ENCODE measurements at places on chromosomes 2 and 18.

- no peak for DNase-seq
These were observed 1029.9 kb upstream of the PIK3C3 start for GRCh38 chr18:40925071-40925541.

GRCh38 chr2:18066894-18067293 lies 188.4 kb downstream of the KCNS3 start:
- DNase-seq, result no peak

GRCh38 chr2:46118656-46119371 lies 178.4 kb upstream of the EPAS1 start:
- no peak for DNase-seq

GRCh38 chr2:19748711-19749506 lies 152.9 kb downstream of the TTC32 start:
- DNase-seq, result no peak

GRCh38 chr2:216635701-216636550 lies 2.7 kb downstream of the IGFBP2 start:
- DNase-seq, result no peak

- no peak for DNase-seq
These were observed 12.8 kb downstream of the EPG5 start for GRCh38 chr18:45954070-45954934.

DNA sequence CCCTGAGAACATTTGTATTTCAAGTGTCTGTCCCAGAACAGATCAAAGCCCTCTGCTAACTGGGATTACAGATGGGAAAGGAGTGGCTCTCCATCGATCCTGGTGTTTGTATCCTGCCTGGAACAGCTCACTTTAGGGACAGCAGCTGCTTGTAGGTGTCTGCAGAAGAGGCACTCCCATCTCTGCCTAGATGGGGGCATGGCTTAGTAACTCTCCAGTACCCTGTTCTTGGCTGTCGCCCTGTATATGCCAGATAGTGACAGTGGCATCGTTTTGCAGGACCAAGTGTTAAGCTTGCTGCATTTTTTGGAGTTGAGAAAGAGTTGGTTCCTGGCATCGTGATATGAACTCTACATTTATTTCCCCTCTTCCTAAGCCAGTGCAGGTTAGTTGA lies 189.9 kb downstream of the SH3RF3 start:
- no peak for DNase-seq

GRCh38 chr18:31942291-31942998 lies 483 bp downstream of the TRAPPC8 start:
- DNase-seq, result peak; percentile 21

- DNase-seq, result no peak
These were observed 336.6 kb upstream of the SALL3 start for GRCh38 chr18:78643004-78643403.

GRCh38 chr2:122079844-122080243 lies 324.4 kb downstream of the TSN start:
- DNase-seq, result no peak

DNA sequence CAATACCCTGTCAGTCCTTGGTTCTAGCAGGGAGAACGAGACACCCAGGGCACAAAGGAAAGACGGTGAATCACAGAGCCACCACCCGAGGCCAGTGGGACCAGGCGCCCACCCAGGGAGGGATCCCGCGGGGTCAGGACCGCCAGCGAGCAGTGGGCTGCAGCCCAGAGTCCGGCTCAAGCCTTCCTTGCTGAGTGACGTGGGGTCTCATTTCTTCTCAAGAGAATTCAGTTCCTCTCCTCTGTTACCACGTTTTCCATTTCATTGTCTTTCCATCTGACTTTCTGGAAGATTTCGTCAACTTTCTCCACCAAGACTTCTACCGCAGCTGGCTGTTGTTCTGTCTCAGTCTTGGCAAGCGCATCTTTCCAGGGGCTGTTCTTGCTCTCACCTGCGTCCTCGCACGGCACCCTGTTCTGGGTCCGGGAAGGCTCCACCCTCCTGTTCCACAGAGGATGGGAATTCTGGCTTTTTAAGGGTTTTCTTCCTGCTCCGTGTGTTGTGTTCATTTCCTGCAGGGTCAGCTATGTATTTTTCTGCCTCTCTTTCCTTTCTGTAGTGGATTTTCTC lies 248.6 kb downstream of the NDUFA10 start:
- DNase-seq, result no peak

GRCh38 chr2:203732092-203732952 lies 25.9 kb downstream of the CD28 start:
- DNase-seq, result no peak

- no peak for DNase-seq
These were observed 34.2 kb downstream of the B4GALT6 start for GRCh38 chr18:31649978-31650719.

GRCh38 chr2:175064797-175065196 lies 59.6 kb upstream of the CHN1 start:
- DNase-seq, result no peak

DNA sequence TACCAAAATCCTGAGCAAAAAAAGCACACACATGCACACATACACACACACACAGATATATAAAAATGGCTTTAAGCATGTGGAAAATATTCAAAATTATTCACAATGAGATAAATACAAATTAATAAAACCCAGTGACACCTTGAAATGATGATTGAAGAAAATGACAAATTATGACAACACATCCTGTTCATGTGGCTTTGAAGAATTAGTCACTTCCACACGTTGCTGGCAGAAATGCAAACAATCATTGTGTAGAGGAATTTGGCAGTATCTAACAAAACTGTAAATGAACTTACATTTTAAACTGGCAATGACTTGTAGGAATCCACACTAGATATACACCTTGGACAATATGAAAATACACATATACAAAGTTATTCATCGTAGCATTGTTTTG lies 95.8 kb upstream of the RGPD4 start:
- no peak for DNase-seq

DNA sequence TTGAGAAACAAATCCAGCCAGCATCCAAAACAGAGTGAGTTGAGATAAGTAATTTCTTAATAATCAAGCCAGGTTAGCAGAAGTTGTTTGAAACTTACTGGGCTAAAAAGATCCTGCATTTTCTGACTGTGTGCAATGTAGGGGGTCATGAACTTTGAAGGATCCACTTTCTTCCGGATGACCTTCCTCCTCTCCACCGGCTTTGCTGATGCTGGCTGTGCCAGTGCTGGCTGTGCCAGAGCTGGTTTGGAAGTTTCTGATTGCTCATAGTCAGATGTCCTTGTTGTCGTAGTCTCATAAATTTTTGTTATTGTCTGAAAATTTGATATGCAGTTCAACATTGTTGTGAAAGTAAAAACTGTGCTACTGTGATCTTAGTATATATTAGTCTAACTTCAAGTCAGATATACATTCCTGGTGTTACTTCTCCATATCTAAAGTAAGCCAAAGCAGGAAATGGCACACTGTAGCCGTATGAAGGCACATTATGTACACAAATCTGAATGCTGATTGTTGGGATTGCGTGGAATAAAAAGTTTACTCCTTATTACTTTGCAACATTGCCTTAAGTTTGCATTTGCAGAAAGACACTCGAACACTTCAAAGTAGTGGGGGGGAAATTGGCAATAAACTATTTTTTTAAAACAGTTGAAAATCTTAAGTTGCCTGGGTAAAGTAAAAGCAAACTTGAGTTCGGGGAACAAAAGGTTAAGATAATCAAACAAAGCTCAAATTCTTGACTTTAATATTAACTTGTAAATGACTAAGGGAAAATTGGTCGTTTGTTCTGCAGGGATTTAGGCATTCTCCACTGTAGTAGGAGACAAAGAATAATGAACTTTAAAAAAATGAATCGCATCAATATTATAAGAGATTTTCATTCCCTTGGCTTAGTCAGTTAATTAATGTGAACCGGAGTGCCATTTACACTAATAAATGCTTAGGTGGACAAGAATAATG lies 6.4 kb downstream of the NEB start:
- DNase-seq, result no peak

GRCh38 chr2:207472343-207473048 lies 57.3 kb upstream of the CREB1 start:
- no peak for DNase-seq

GRCh38 chr2:132420816-132421805 lies 4.5 kb downstream of the GPR39 start:
- DNase-seq, result no peak

DNA sequence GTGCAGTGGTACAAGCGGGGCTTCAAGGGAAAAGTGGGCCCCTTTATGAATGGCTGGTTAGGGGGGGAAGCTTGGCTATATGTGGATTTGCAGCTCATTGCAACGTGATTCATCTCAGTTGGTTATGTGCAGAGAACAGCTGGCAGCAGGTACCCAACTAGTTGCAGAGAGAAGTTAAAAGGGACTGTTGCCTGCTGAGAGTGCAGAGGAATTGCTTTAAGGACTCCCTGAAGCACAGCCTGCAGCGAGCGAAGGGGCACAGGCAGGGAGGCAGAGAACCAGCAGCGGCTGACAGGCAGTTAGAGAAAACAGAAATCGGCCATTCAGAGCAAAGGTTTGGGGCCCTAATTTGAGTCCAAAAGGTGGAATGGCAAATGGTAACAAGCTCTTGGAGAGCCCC lies 278.2 kb upstream of the LYPD1 start:
- DNase-seq, result no peak

GRCh38 chr2:167890739-167891138 lies 356.7 kb downstream of the STK39 start:
- no peak for DNase-seq

- DNase-seq, result no peak
These were observed 53.2 kb downstream of the BMPR2 start for GRCh38 chr2:202429164-202429980.

DNA sequence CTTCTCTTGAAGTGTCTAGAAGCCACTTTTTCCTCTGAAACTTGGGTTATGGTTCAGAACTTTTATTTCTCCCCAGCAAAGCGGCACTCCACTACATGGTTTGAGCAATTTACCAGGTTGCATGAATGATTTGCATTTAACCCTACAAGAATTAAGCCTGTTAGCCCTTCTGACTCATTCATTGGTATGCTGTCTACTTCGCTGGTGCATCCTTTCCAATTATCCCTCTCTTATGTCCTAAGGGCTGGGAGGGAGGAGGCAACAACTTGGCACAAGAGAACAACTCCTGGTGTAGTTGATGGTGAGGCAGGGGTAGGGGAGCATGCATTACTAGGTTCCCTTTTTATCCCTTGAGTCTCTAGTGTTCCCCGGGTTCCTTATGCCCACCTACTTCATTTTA lies 293.4 kb upstream of the MEX3C start:
- no peak for DNase-seq

- no peak for DNase-seq
These were observed 150.4 kb upstream of the ID2 start for GRCh38 chr2:8531481-8531880.

DNA sequence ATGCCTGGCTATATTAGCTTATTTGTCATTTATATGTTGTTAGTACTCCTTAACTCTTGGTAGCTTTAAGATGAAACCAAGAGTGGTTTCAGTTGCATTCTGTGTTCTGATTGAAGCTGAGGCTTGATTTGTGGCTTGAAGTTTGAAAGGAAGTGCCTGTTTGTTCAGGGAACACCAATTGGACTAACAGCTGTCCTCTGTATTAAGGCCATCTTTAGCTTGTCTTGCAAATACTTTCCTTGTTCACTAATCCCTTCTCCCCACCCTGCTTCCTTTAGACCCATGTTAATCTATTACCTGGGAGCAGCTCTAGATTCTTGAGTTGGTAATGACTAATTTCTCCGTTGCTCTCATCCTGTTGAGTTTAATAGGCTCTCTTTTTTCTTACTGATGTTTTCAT lies 13.4 kb downstream of the ITGA6 start:
- DNase-seq, result peak; percentile 31

DNA sequence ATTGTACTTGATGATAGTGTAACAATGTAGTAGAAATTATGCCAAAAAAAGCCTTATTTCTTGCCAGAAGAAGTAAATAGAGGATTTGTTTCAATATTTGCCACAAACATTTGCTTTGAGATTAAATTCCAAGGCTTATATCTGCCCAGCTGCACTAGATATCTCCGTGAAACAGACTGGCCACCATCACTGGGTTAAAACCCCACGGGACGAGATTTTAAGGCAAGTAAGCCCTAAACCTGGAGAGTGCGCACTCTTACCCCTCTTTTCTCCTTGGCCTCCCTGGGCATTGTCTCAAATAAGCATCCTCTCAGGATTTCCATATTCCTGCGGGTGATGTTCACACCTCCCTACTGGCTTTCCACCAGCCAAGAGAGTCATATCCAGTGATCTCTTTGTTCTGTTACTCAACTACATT lies 334.4 kb downstream of the AGPS start:
- DNase-seq, result no peak

GRCh38 chr2:30871440-30871839 lies 64.2 kb upstream of the CAPN13 start:
- no peak for DNase-seq

DNA sequence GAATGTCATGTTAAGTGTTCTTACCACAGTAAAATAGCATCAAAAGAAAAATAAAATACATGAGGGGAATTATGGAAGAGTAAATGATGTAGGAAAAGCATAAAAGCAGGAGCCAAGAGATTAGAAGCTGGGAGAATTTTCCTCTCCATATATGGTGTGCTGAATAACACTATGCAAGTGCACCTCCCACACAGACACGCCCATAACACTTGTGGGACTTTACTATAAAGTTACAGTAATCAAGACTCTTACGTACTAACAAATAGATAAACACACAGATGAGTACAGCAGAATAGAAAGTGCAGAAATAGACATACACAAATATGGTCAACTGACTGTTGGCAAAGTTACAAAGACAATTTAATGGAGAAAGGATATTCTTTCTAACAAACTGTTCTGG lies 16.0 kb upstream of the SPHKAP start:
- no peak for DNase-seq

GRCh38 chr2:106267997-106268396 lies 73.9 kb upstream of the UXS1 start:
- no peak for DNase-seq

GRCh38 chr2:88832311-88832991 lies 141.0 kb downstream of the RPIA start:
- DNase-seq, result no peak

- DNase-seq, result no peak
These were observed 571.2 kb upstream of the TNP1 start for GRCh38 chr2:217430916-217431576.

DNA sequence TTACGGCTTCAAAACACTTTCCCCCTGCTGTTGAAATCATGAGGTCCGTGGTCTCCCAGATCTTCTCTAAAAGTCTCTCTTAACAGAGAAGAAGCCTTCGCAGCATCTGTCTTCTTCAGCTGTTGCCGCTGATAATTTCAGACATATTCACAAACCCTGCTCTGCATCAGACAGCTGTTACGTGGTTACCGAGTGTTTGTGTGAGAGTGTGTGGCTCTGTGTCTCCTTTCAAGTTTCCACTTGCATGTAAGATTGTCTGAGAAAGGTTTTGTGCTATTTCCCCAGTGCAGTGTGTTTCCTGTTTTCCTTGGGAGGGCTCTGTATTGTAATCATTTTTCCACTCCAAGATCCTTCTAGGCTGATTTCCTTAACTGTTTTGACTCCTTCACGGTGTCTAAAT lies 32.8 kb downstream of the MAIP1 start:
- DNase-seq, result no peak

DNA sequence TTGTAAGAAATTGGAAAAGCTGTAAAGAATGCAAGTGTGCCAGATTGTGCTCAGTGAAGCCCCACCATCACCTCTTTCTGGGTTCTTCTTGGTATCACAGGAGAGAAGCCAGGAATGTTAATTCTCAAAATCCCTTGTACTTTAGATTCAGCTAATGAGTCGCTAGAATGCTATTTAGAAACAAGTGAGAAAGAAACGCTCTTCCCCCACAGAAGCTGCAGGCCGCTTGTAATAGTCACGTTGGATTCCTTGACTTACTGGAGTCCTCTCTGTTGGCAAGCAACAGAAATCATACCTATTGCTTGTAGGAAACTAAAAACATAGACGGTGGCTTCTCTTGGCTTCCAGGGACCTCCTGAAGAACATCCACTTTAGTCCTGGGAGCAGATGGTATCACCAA lies 375.6 kb upstream of the LRATD1 start:
- DNase-seq, result no peak

GRCh38 chr2:31973665-31974064 lies 37.1 kb downstream of the MEMO1 start:
- DNase-seq, result no peak

Measured in activated CD4-positive, alpha-beta T cell treated with anti-CD3 and anti-CD28 coated beads, Interleukin-2, Interleukin-4, amounts not matched to agents 100 ng/mL and 50 ng/mL, durations not matched to agents 16 hours and 8 hours (primary cell).